ENCODE measurements at places on chromosomes 3 and 15.

- no peak for DNase-seq
Observed at GRCh38 chr3:44272191-44272590, 30.5 kb downstream of the TOPAZ1 start.

GRCh38 chr3:162015856-162016255 is 519.2 kb downstream of the OTOL1 start:
- no peak for DNase-seq

DNA sequence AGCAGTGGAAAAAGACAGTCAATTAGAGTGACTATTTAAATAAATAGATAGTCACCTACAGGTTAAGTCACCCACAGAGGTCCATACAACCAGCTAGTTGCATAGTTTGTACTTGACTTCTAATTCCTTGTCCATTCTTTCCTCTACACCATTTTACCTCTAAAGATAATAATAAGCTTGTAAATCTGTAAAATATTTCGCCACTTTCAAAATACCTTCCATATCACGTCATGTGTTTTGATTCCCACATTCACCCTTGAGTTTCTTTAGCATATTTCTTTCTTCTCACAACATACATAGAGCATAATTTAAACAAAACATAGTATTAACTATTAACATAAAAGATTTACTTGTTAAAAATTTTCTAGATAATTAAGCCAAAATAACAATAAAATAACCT is 689.6 kb downstream of the MECOM start:
- no peak for DNase-seq

- no peak for DNase-seq
Observed at GRCh38 chr3:42195879-42196330, 70.1 kb downstream of the CCK start.

DNA sequence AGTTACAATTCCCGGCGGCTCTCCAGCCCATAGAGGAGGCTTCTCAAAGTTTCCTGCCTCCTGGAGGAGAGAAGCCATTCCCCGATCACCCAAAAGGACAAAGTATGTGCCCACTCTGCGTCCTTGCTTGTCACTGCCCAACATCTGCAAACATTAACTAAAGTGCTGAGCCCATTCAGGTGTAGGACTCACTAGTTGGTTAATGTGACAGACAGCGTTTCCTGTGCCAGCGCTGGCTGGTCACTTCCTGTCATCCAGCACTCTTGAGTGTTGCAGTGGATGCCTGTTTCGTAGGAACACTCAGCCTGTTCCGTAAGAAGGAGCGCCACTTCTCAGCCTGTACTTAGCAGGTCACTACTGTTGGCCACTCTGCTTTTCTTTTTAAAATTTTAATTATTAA is 100.3 kb downstream of the APBA2 start:
- DNase-seq: no peak

GRCh38 chr15:92355307-92355706 is 38.4 kb upstream of the ST8SIA2 start:
- DNase-seq: no peak

- DNase-seq: no peak
Observed at GRCh38 chr3:37255990-37256308, 81.6 kb upstream of the LRRFIP2 start.

DNA sequence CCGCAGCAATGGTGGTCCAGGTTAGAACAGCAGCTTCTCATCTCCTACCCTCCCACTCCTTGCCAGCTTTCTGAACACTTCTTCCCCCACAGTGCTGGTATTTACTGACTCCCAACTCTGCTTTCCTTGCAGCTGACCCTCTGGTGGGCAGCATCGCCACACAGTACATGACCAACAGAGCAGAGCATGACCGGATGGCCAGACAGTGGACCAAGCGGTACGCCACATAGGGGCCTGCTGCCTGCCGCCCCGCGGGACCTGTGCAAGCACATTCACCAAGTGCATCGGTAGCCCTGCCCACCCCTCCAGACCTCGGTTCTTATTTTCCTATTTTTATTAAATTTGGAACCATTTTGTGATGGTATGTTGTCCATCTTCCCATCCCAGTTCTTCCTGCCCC is 216.2 kb upstream of the UBE2E1 start:
- DNase-seq: no peak

DNA sequence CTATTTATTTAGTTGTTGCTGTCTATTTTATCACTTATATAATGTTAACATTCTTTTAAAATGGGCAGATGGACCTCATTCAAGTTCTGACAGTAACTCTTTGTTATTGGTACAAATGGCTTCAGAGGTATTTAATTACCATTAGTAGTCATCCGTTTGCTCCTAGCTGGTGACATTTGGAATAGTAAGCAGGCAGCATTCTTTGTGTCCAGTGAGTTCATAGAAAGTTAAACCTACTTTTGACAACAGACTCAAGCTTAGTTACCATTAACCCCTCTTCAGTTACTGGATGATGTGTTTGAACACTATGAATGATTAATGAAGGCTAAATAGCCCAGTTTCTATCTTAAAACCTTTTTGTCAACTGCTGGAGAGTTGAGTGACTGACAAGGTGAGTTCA is 500.7 kb upstream of the ATP11B start:
- DNase-seq: no peak

DNA sequence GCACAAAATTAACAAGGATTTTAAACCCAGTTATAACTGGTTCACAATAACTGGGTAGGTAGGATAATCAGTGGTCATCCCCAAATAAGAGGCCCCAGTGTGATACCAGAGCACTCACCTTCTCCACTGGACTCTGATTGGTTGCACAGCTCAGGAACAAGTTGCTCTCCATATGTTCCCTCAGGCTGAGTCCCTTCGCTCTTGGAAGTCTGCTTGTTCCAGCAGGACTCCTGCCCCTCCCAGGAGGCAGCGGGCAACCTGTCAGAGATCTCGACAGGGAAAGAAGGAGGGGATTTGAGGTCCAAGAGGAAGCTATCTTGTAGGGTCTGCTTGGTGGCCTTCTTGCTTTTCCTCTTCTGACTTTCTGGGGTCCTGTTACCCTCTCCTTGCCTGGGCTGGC is 51.6 kb upstream of the HEG1 start:
- DNase-seq: no peak

GRCh38 chr15:77168616-77169015 is 97.7 kb upstream of the TSPAN3 start:
- DNase-seq: no peak

Measured in stimulated activated CD4-positive, alpha-beta T cell treated with anti-CD3 and anti-CD28 coated beads, Interleukin-12 subunit alpha, Interleukin-12 subunit beta, amount 100 ng/mL, for 4 hours (primary cell).